ENCODE measurements at places on chromosomes 12 and 14.

DNA sequence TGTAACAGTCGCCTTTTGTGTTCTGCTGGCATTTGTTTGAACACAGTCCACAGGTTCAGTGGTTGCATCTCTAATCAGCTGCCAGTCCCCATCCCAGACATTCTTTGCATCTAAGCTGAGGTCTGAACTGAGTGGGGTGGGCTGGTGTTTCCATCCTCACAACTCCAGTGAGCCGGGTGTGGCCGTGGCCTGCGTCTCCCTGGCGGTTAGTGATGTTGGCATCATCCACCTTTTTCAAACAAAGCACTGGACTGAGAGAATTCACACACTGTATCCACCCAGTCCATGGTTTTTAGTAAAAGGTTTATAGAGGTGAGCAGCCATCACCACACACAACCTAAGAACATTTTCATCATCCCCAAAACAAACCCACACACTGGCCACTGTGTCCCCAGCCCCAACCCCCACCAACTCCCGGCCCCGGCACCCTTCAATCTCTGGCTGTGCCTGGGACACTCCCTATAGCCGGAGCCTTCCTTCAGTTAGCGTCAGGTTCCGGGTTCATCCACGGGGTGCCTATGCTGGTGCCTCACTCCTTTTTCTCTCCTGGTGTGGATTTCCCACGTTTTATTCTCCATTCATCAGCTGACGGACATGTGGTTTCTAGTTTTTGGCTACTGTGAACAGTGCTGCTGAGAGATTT lies 6.5 kb downstream of the DDX51 start:
- no peak for DNase-seq

- DNase-seq = no peak
These were observed 33.3 kb upstream of the PPM1A start for GRCh38 chr14:60215520-60216420.

DNA sequence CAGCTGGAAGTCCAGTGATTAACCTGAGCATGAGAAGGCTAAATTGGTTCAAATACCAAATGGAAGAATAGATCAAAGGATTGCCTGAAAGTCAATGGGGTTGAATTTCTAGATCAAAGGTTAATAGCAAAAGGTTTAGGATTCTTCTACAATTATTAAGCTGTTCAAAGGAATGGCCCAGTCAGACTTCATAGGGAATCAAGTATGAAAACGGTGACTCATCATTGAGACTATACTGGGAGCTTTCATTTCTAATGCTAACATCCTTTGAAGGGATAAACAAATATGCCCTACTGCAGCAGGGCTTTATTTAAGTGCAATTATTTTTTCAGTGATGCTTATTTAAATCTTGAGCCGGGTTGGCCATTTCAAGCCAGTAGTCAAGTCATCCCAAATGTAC lies 152.8 kb downstream of the RIMBP2 start:
- no peak for DNase-seq

DNA sequence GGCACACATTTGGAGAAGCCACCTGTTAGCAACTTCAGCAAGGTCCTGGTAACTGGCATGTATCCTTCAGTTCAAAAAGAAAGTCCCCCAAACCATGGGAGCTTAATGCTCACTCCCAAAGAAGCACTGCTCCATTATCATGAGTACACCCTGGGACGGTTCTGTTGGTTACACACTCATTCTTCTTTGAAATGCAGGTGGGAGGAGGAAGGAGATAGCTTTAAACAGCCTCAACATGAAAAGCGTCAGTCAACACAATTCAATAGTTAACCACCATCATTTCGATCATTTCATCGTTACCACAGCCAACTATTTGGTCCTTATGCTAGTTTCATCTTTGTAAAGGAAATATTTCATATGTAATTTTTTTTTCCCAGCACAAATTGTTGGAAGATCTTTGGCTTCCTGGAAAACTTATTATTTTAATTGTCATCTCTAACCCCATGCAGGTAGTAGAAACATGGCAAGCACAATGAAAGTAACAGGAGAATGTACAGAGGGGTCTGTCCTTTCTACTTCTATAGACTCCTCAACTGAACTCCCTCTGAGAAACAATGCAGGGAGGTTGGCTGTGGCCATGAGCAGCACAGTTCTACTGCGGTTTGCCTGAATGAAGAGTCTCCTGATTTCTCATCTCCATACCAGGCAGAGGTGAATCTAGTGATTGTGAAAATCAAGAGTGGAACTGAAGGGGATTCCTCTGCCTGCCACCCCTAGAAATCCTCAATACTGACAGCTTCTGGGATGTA lies 196.4 kb upstream of the FOXN3 start:
- no peak for DNase-seq

- DNase-seq = peak; percentile 51
These were observed 268.6 kb downstream of the ITPR2 start for GRCh38 chr12:26564391-26564790.
